ENCODE measurements at places on chromosomes 4 and X.

GRCh38 chr4:74330295-74330750, 22.1 kb downstream of the EPGN start:
- DNase-seq = no peak

- peak; percentile 74 for DNase-seq
Measured at GRCh38 chr4:171846232-171846631, 33.0 kb downstream of the GALNTL6 start.

DNA sequence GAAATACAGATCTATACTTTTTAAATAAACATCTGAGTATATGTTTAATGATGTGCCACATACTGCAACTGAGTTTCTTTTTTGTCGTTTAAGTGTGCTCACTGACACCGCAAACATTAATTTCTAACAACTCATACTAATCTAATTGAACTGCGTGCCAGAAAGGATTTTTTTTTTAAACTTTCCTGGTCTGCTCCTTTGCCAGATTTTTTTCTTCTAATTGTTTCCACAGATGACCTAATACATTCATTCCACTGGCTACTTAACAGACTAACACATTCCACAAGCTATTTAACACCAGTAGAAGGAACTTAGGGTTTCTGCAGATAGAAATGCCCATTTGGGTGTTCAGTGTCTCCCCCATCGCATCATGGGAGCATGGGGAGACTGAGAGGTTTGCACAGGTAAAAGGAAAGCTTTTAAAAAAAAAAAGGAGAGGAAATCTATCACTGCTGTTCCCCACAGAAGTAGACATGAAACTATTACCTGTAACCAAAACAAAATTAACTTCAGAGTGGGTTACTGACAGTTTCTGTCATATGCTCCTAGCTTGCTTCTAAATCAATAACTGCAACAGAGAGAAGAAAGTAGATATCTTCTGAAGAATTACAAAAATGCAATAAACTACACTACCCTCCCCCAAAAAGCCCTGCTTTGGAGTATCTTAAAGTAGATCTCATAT, 31.6 kb downstream of the SH3KBP1 start:
- DNase-seq = no peak

- no peak for DNase-seq
Measured at GRCh38 chr4:24984602-24985532, 45.9 kb downstream of the LGI2 start.

GRCh38 chr4:151603377-151603776, 157.4 kb downstream of the GATB start:
- no peak for DNase-seq

GRCh38 chrX:11446336-11446735, 153.1 kb downstream of the AMELX start:
- DNase-seq = no peak

DNA sequence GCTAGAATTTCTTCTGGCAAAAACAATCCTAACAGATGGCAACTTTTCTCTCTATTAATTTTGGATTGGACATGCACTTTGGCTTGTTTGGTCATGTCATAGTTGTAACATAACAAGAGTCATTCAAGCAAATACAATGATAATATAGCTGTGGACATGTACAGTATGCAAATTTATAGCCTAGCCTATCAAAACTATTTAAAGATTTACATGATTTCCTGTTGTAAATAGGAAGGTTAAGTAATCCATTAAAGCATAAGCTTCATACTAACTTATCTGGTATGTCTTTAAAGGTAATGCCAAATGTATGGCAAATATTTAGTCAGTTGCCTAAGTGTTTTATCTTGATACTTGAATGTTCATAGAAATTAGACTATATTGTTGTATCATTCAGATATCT, 45.3 kb downstream of the RPA4 start:
- no peak for DNase-seq

- no peak for DNase-seq
Measured at GRCh38 chrX:386239-386767, 404 bp downstream of the PPP2R3B start.

DNA sequence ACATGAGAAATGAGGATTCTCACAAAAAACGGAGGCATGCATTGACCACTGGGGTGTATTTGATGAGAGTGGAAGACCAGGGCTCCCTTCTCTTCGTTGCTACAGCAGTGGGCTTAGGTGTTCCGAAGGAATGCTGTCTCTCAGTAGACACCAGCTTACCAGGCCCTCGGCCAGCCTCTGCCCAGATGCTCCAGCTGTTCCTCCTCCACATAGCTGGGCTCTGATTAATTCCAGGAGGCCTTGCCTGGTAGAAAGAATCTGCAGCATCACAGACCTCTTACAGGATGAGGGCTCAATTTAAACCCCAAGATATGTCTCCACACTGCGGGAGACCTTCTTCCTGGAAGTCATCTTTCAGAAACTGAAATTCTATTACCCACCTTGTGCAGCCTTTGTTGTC, 346.6 kb upstream of the TENM3 start:
- no peak for DNase-seq

DNA sequence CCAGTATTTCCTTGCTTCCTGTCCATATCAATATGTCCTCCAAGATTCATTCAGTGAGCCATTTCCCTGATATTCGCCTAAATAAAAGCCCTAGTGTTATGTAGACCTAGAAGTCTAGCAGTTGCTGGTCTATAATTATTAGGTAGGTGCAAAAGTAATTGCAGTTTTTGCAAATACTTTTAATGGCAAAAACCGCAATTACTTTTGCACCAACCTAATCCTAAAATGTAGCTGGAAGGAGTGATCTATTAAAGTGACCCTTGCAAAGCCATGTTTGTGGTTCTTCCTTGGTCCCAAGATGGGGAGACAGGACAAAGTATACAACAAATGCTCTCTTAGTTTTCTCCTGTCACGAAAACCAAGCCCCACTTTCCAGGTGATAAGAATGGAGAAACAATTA, 193.0 kb downstream of the IDS start:
- no peak for DNase-seq

DNA sequence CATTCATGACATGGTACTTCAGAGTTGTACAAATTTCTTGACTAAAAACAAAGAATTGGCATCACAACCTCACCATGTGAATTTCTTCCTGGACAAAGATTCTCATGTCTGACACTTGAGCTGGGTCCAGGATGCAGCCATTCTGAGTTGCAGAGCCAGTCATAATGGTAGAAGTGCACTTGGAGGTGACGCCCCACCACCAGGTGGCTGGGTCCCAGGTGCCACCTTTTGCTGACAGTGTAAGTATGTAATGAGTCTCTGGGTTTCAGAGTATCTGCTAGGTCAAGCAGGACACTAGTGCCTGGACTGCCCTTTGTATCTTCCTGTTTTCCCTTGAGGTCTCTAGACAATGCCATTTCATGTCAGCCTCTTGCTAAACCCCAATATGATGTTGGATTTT, 36.6 kb upstream of the WDR1 start:
- DNase-seq = no peak

GRCh38 chrX:41863343-41864203, 59.8 kb downstream of the CASK start:
- no peak for DNase-seq

DNA sequence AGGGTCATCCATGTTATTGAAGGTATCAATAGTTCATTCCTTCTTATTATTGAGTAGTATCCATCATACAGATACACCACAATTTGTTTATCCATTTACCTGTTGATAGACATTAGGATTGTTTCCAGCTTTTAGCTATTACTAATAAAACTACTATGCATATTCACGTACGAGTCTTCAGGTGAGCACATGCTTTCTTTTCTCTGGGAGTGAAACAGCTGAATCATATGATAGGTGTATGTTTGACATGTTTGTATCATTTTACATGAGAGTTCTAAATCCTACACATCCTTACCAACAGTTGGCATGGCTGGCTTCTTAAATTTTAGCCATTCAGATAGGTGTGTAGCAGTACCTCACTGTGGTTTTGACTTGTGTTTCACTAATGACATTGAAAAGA, 556.6 kb upstream of the DIPK2B start:
- DNase-seq = no peak

DNA sequence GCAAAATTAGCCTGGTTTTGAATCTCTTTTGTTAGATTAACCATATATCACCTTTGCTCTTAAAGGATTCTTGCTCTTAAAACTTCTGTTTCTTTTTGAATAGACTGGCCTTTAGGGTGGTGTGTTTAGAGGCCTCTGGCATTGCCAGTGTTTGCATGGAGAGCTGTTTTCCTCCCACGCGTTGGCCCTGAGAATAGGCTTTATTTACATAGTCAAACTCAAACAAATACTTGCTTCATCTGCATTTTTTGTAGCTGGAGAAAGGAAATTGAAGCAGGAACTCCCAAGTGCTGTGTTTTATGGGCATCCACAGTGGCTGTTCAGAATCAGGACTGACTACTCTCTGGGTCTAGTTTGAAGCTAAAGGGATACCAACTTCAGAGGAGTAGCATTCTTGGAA, 2.7 kb downstream of the SHROOM2 start:
- DNase-seq = no peak

DNA sequence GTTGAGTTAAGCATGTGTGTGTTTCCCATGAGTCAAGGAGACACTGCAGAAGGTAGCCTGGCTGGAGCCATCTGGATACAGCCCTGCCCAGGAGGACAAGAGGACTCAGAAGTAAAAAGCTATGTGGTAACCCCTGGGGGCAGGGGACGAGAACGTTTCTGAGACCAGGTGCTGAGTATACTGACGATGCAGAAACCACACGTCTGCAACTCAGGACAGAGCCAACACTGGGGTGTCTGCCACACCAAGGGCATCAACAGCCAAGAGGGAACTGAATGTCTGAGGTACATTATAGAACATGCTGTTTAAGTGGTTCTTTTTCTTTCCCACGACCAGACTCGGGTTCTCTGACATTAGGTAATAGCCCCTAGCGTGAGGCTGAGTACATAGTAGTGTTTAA, 94.1 kb upstream of the GPR34 start:
- DNase-seq = no peak

- DNase-seq = peak; percentile 26
Measured at GRCh38 chrX:54920610-54921426, at the start of gene TRO. Gene TRO (plus strand): TSS chrX:54920824. CDS start chrX:54922247, 1,423 bp downstream.

GRCh38 chrX:137430301-137430700, 135.6 kb upstream of the ZIC3 start:
- no peak for DNase-seq

- no peak for DNase-seq
Measured at GRCh38 chr4:57465321-57466056, 355.3 kb upstream of the IGFBP7 start.

GRCh38 chrX:148298737-148299136, 201.7 kb upstream of the AFF2 start:
- DNase-seq = peak; percentile 52

- DNase-seq = no peak
Measured at GRCh38 chrX:21150208-21150607, 224.0 kb upstream of the CNKSR2 start.

GRCh38 chr4:85423431-85423830, 51.5 kb upstream of the ARHGAP24 start:
- DNase-seq = no peak

DNA sequence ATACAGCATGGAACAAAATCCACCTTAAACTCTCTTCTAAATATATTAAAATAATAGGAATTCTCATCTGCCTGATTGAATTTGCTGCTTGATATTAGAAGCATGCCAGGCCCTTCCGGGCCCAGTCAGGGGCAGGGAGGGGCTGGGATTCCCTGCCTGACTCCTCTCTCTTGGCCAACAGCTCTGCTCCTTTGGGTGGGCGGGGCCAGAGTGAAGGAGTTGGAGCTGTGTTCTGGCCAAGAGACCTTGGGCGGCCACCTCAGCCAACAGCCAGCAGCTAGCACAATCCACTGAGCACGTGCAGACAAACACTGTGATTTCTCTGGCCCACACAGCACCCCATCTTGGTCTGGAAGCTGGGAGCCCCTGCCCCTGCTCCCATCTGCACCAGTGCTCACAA, 140.3 kb downstream of the PJA1 start:
- DNase-seq = no peak

DNA sequence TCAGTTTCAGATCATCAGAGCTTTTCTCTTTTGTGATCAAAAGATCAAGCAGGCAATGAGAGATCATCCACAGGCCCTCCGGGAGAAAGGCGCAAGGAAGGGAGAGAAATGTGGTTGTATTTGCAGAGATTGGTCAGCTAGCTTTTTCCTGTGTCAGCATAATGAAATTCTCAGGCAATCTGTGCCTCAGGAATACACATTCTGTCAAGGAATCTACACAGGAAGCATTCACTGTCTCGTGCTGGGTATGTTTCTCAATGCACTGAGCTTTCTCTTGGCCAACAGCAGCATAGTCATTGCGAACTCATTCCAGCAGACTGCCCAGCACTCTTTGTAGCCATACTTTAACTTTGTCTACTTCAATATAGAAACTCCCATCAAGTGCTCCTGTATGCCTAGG, 413.7 kb downstream of the PPP3CA start:
- no peak for DNase-seq

DNA sequence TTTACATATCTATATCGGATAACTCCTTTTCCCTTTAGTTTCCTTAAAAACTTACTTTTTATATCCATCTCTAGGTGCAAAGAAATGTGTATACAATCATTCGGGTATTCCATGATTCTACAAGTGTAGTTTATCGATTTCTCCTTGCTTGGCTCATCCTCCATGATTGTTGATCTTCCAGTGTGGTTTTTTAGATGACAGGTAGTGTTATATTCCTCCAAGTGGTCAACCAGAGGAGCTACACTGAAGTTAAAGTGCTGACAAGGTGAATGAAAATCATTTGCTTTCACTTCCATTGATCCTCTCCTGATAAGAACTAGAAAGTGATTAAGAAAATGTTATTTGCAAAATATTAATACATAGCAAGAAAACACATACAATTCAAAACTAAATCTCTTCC, 38.5 kb downstream of the TMEM156 start:
- DNase-seq = no peak

DNA sequence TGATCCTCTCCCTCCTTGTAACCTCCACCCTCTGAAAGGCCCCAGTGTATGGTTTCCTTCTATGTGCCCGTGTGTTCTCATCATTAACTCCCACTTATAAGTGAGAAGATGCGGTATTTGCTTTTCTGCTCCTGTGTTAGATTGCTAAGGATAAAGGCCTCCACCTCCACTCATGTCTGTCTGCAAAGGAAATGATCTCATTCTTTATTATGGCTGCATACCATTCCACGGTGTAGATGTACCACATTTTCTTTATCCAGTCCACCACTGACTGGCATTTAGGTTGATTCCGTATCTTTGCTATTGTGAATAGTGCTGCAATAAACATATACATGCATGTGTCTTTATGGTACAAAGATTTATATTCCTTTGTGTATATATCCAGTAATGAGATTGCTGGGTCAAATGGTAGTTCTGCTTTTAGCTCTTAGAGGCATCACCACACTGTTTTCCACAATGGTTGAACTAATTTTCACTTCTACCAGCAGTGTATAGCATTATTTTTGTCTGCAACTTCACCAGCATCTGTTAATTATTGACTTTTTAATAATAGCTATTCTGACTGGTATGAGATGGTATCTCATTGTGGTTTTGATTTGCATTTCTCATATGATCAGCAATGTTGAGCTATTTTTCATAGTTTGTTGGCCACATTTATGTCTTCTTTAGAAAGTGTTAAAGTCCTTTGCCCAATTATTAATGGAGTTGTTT, 1030.9 kb downstream of the FSTL5 start:
- DNase-seq = no peak

DNA sequence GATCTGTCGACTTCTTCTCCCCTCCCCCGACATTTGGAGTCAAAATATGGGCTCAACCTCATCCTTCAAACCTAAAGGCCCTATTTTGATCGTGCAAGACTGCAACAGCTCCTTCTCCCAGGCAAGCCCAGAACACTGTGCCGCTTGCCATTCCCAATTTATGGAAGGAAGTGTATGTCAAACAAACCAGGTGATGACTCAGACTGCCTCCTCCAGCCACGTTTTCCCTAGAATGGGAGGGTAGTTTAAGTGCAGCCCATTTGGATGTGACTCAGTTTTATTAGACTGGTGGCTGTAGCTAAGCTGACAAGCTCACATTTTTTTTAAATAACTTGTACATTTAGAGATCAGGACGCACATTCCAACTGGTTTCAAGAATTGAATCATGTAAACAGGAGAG, 570.4 kb upstream of the DIPK2B start:
- peak; percentile 37 for DNase-seq

Data from Kasumi-1 (cell line).